ENCODE measurements at places on chromosomes 16 and 17.

DNA sequence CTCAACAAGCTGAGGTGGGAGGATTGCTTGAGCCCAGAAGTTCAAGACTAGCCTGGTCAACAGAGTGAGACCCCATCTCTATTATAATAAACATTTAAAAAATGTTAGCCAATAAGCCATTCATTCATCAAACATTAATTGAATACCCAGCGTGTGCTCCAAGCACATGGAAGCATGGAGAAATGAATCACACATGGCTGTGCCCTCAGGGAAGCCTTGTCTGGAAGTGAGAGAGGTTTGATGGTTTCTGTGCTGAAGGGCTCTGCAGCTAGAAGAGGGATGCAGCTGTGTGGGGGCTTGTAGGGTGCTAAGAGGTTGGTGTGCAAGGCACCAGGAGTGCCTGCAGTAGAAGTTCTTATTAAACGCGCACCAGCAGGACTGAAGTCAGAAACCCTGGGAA, 11.2 kb downstream of the CYB5D2 start:
- no peak for DNase-seq

- DNase-seq: no peak
Measured at GRCh38 chr17:52546990-52547389, 388.5 kb upstream of the CA10 start.

- DNase-seq: no peak
Measured at GRCh38 chr16:22139008-22139407, 23.3 kb upstream of the SDR42E2 start.

- no peak for DNase-seq
Measured at GRCh38 chr16:65727534-65728137, 605.8 kb upstream of the CDH11 start.

DNA sequence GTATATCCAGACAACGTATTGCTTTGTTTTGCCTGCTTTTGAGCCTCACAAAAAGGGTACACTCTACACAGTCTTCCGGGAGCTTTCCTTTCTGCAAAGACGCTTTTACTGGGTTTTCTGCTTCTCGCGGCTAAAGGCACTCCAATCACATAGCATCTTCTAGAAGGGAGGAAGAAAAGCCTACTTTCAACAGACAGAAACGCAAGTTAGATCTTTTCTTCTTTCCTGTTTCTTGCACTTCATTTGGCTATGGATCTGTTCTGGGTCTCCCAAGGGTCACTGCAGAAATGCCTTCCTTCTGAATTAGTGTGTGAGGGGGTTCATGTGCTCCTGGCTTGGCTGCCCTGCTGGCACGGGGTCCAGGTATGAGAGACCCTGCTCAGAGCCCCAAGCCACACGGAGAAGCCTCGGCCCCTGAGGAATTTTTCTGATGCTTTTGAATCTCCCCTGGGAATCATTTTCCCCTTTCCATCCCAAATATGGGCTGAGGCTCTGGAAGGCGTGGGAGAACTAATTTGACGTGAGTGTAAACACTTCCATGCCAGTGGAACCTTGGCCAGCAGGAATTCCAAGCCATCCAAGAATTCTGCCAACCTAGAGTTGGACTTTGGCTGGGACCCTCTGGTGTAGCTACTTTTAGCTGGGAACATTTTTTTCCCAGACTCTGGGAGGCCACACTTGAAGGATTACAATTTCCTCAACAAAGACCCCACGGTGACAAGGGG, 49.6 kb upstream of the NKD1 start:
- DNase-seq: no peak
